ENCODE measurements at places on chromosomes 16 and 17.

- DNase-seq, result no peak
These were observed 83.6 kb upstream of the PLEKHM1 start for GRCh38 chr17:45573924-45574770.

- DNase-seq, result no peak
These were observed 13.3 kb downstream of the COTL1 start for GRCh38 chr16:84604477-84605013.

GRCh38 chr17:42111871-42112551, 503 bp downstream of the DHX58 start:
- DNase-seq, result peak; percentile 58

DNA sequence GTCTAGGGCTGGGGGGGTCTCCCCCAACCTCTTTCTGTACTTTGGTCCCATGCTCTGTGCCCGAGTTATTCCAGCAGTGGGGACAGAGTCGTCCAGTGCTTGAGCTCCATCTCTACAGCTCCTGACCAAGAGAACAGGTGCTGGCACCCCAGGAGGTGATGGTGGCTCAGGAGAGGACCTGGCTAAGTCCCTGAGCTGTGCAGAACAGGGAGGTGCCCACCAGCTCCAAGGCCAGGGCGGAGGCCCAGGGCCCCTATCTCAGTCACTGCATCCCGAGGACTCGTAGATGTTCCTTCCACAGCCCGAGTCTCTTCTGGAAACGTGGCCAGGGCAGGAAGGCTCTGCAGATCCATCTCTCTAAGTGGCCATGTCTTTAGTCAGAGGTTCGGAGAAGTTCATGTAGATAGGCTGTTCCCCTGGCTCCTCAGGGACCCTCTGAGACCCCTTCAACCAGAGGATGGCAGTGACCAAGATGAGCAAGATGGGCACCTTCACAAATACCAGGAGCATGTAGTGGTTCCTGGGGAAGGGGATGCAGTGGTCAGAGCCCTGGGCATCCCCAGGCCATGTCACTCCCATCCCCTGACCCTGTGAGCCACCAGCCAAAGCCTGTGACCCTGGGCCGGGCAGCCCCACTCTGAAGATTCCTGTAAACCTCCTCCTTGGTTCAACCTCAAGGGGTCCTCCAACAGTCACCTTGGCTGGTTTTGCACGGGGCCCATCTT, 8.7 kb downstream of the CD300LB start:
- no peak for DNase-seq

- no peak for DNase-seq
These were observed 184.0 kb downstream of the CYLD start for GRCh38 chr16:50925758-50926357.

DNA sequence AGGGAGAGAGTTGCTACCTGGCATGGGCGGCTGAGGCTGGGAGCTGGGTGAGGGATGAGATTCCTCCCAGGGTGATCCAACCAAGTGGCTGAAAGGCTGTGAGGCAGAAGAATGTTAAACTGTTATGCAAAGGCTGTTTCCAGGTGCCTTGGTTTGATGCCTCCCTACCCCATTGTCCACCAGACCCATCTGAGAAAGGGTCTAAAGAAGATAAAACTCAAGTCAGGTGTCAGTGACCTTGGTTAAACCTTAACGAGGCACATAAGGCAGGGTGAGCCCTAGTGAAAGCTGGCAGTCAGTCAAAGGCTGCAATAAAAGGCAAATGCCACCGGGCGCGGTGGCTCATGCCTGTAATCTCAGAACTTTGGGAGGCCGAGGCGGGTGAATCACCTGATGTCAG, 23.8 kb downstream of the LDHD start:
- peak; percentile 48 for DNase-seq

DNA sequence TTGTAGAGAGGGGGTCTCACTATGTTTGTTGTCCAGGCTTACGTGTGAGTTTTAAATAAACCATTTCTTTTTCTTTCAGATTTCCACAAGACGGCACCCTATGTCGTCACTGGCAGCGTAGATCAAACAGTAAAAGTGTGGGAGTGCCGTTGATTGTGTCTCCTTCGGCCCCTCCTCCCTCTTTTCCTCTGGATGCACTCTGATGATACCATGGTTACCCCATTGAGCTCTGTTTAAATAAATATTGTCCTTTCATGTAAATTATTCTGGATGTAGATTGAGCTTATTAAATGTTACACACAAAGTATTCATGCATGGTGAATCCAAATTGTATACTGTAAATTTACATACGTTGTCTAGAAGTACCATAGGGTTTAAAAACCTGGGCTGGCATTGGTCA, 29.9 kb downstream of the CLUH start:
- DNase-seq, result no peak

GRCh38 chr17:35189291-35189690, 4.9 kb downstream of the SLC35G3 start:
- DNase-seq, result no peak

DNA sequence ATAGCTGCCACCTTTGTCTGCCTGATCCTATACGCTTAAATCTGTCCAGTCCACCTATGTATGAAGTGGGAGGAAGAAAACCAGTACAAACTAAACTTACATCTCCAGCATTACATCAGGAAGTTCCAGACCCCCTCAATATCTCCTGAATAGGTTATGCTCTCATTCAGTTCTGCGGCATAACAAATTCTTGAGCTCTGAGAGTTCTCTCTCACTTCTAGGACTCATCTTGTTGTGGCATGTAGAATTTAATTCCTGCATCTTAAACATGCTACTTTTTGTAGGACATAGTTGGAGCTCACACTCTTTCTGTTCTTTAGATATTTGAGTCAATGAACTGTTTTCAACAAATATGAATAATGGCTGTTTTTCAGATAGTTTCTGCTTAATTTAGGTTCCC, 662.5 kb downstream of the CDH11 start:
- DNase-seq, result no peak

- DNase-seq, result no peak
These were observed 66.9 kb downstream of the CYTH1 start for GRCh38 chr17:78715000-78715771.

GRCh38 chr16:48405907-48406306, 20.7 kb upstream of the SIAH1 start:
- DNase-seq, result no peak

GRCh38 chr17:35727635-35728034, 3.8 kb upstream of the RASL10B start:
- no peak for DNase-seq

DNA sequence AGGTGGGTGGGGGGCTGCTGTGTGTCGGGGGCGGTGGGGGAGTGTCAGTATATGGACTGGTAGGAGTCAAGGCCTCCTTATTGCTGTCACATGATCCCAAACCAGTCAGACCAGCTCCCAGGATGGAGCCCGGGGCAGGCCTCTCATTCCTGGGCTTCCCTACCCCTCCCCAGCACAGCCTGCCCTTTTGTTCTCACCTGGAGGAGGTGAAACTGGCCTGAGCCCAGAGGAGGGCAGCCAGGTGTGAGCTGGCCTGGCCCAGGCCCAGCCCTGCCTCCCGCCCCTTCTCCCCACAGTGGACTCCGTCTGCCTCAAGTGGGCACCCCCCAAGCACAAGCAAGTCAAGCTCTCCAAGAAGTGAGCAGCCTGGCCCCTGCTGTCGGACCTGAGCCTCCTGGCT, 4.6 kb downstream of the PRSS8 start:
- DNase-seq, result peak; percentile 95

Data from body of pancreas (tissue), 4 donors.